ENCODE measurements at places on chromosomes 2 and 18. TPM values are rescaled to one million over a fixed set of nuclear protein-coding genes. Genes with fewer than 3 reads are reported as not detected.
A peak's percentile ranks its signal among the peaks of the same experiment; 100 is the strongest.

DNA sequence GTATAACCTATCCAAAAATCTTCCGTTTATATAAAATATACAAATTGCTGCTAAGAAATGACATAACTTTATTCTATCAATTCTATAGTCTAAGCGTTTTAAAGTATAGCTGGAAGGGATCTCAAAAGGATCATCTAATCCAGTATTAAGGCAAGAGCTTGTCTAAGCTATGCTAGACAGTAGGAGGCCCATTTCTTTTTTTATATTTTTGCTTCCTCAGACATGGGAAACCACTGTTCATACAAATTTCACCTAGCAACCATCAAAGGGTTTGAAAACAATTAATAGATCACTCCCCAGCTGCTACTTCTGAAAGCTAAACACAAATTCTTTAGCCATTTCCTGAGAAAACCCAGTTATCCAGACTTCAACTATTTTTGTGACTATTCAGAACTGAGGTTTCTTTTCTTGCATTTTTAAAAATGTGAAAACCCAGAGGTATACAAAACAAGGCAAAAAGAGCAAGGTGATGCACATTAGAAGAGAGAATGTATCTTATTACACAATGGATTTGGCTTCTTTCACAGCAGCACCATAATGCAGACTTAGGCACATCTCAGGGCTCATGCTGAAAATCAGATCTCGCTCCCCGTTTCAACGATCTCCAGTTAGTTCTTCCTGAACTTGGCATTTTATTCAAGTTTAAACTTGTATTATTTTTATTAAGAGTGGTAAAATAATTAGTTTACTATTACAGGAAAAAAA lies 274.4 kb downstream of the LRP1B start:
- no peak for DNase-seq

DNA sequence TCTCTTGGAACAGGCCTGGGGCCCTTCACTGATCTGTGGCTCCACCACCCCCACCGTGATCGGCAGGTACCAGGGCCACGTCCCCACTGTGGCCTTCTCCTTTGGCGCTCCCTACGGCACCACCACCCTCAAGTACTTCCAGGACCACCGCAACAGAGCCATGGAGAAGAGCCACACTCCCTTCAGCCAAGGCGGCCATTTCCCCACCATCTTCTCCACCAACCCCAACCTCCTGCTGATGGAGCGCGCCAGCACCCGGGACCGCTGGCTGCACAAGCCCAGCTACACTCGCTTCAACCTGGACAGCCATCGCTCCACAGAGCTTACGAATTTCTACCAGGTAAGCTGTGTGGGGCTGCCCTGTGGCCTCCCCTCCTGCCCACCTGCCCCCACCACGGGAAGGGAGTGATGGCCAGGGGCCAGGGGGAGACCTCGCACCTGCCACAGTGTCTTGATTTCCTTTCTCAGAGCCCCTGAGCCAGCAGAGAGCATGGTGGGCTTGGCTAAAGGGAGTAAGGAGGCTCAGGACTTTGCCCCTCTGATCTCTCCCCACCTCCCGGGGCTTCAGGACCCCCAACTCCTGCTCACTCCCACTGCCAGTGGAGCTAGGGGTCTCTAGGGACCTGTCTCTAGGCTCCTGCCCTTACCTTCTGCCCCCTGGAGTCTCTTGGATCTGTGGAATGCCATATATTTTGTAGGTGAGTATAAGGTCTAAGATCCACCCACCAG lies 65.2 kb downstream of the CIB4 start:
- DNase-seq: no peak

DNA sequence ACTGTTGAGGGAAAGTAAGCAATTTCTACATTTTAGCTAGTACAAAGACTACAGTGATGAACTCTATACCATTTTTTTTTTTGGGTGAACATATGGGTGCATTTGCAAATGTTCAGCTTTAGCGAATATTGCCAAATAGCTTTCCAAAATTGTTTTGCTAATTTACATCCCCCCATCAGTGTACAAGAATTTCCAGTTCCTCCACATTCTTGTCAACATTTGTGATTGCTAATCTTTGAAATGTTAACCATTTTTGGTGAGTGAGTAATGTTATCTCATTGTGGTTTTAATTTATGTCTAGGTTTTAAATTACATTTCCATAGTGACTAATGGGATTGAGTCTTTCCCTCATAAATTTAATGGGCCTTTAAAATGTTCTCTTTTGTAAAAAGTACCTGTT lies 16.4 kb upstream of the CNRIP1 start:
- DNase-seq: no peak

DNA sequence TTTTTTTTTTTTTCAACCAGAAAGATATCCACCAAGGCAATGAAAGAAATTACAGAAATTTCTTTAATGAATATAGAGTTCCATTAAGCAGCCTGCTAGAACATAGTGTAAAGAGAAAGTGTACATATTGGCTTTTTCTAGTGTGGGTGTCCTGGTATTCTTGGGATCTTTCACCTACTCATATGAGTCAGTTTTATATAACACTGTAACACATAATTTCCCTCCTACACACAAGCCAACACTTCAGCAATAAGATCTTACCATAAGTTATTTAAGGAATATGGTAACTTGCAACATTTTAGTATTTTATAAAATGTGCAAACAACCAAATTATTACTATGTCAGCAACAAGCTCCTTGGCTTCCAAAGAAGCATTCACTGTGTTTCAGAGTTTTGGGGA lies 59.9 kb downstream of the ZRANB3 start:
- no peak for DNase-seq

GRCh38 chr2:152284398-152284797 lies 50.6 kb upstream of the FMNL2 start:
- DNase-seq: no peak

DNA sequence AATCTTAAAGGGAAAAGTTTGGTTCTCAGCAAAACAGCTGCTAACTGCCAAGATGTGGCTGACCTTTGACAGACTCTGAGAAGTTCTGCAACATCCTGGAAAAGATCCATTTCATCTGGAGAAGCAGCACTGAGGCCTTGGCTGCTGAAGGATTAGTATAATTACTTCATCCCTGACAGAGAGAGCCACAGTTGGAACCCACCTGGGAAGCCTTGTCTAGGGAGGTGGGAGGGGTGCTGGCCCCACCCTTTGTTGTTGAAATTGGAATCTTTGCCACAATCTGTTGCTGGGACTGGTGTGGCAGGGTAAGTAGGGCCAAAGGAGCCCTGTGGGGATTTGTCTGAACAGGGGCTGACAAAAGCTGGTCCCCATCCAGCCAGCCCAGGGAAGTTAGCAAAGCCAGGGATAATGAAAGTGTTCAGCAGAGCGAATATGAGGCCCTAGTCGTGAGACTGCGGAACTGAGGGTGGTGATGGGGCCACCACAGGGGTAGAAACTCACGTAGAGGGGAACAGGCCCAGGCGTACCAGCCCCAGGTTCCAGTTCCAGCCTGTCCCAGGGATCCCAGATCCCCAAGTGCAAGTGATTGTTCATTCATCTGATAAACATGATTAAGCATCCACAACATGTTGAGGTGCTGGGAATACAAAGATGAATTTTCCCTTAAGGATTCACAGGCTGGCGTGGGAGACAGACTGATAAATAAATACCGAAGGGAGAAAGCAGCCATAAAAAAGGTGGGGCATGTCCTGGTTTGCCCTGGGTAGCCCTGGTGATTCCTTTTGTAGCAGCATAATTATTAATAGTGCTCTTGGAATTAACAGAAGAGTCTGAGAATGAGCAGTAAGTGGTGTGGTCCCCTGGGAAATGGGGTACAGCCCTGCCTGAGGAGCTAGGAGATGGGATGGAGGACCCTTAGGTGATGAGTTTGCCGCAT lies 60.0 kb downstream of the MYO1B start:
- no peak for DNase-seq

DNA sequence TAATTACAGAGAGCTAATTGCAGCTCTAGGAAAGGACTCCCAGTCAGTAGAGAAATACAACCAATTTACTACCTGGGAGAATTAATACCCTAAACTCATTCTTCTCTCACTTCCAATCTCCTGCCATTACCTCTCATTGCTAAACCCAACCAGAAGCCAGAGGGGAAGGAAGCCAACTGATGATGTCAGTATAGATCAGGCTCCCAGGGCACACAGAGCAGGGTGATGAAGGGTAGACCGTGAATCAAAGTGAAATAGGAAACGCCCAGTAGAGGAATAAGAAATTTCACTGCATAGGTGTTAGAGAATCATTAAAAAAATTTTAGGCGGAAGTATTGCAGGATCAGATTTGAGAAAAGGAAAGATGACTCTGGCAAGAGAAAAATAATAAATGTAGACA lies 456.8 kb upstream of the NXPH2 start:
- no peak for DNase-seq

DNA sequence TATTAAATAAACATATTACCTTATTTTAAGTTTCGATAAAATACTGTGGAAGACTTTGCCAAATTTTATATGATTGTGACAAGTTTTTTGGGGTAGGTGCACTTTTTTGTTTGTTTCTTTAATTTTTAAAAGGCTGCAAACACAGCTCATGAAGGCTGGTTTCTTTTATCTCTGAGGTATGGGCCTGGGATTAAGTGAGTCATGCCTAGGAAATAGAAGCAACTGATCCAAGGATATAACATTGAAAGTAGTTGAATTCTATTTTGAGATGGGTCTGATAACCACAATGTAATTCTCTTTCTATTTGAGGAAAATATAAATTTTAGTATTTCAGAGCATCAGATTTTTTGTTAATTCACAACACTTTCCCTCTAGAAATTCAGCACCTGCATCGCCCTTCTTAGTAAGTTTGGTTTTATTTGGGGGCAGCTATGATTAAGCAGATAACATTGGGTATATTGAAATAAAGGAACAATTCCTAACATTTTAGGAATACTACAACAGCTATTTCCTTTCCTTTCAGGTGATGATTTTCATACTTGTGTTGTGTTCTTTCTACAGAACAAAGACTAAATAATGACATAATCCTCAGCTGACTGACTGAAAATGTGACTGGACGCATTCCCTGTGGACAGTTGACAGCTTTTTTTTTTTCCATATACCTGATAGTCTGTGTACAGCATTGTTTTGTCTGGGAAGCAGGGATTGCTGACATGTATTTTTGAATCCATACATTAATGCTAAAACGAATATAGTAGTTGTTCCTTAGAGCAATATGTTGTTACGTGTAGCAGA lies 16.8 kb downstream of the RBM45 start:
- DNase-seq: no peak

DNA sequence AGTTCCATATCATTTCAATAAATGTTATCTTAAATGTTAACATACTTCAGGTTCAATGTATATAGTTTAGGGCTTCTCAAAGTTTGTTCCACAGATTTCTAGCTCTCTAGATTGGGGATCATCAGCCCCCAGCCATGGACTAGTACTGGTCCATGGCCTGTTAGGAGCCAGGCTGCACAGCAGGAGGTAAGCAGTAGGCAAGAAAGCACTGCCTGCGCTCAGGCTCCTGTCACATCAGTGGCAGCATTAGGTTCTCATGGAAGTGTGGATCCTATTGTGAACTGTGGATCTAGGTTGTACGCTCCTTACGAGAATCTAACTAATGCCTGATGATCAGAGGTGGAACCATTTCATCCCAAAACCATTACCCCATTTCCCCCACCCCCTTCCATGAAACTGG lies 531.1 kb downstream of the PARD3B start:
- no peak for DNase-seq

GRCh38 chr2:63434024-63435001 lies 154.0 kb downstream of the WDPCP start:
- DNase-seq: no peak

- no peak for DNase-seq
These were observed 102.9 kb upstream of the THUMPD2 start for GRCh38 chr2:39881948-39882347.

GRCh38 chr2:1680222-1681016 lies 63.9 kb downstream of the PXDN start:
- DNase-seq: no peak

DNA sequence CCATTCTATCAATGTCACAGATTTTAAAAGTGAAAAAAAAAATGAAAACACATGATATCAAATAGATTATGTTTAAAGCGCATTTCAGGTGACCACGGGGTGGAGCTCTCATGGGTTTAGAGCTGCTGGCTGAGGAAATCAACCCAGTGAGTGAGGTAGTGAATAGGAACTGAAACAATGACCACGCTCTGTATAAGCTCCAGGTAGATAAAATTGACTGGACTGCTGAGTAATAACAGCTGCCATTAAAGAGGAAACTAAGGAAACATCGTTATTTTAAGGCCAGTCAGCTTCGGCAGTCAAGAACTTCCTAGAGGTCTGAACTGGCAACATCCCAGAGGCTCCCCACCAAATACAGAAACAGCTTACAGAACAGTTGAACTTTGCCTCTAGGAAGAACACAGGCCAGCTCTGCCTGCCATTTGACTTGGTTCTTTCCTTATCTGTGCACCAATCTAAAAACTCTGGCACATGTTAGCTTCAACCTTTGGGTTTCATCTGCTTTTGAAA lies 185.9 kb downstream of the PDE1A start:
- DNase-seq: peak; percentile 41

- DNase-seq: no peak
These were observed 47.5 kb downstream of the ATP8B1 start for GRCh38 chr18:57755473-57756067.

- DNase-seq: no peak
These were observed 8.2 kb downstream of the ZFP36L2 start for GRCh38 chr2:43218155-43218701.

GRCh38 chr2:3465844-3466481 lies 53.4 kb downstream of the ADI1 start:
- no peak for DNase-seq

- DNase-seq: no peak
These were observed 208.6 kb upstream of the APCDD1 start for GRCh38 chr18:10245846-10246175.

DNA sequence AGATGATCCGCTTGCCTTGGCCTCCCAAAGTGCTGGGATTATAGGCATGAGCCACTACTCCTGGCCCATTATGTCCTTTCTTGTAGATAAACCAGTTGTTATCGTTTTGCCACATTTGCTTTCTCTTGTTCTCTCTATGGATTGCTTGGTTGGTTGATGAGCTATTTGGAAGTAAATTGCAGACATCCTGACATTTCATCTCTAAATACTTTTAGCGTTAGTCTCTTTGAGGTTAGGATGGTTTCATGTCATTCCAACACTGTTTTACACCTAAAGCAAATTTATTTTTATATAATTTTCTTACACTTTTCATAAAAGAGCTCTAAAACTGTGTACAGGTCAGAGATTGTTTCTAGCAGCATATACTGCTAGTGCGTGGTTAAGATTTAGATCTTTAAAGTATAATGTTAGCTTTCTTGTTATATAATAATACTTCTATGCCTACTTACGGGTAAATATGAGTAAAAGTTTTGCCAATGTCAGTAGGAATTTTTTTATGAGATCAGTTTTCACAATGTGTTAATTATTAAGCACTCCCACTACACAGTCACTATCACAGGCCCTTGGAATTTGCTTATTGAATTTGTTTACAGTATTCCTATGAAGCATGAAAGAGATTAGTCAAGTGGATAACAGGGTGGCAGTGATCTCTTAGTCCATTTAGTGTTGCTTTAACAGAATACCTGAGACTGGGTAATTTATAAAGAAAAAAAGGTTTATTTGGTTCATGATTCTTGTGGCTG lies 10.3 kb downstream of the POLI start:
- DNase-seq: no peak

The NGEF gene
- not detected for total RNA-seq

The AGPS gene
- total RNA-seq: 23.2 TPM

The UPP2 gene
- total RNA-seq: not detected
